CD4-positive, alpha-beta T cell treated with Interleukin-6 at 100 ng/mL for 8 hours (primary cell): ENCODE measurements at places on chromosomes 1 and 21.
A peak's percentile ranks its signal among the peaks of the same experiment; 100 is the strongest.

DNA sequence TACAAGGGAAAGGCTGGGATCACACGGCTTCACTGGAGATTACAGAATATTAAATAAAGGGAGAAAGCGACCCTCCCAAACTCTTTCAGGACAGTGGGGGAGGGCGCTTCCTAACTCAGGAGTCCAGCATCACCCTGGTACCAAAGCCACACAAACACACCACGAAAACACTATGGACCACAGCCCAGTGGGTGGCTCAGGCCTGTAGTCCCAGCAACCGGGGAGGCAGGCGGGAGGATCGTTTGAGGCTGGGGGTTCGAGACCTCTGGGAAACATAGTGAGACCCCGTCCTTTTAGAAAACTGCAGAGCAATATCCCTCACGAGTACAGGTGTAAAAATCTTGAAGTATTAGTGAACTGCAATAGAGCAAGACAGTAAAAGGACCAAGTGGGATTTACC is 16.0 kb downstream of the TRIM11 start:
- no peak for DNase-seq

DNA sequence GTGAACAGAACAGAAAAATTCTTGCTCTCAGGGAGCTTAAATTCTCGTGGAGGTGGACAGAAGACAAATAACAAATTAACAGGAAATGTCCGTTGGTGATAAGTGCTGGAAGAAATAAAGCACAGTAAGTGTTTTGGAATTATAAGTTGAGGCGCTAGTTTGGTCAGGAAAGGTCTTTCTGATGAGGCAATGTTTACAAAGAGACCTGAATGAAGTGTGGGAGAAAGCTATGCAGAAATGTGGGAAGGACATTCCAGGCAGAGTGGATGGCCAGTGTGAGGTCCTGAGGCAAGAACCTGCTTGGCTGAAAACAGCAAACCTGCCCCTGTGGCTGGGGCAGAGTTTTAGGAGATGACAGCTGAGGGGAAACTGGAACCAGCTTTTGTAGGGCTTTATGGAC is 23.3 kb downstream of the NGF start:
- no peak for DNase-seq

GRCh38 chr1:53125623-53126360 is 16.6 kb downstream of the SLC1A7 start:
- DNase-seq, result no peak

GRCh38 chr1:169090900-169091311 is 15.6 kb upstream of the ATP1B1 start:
- DNase-seq, result no peak

DNA sequence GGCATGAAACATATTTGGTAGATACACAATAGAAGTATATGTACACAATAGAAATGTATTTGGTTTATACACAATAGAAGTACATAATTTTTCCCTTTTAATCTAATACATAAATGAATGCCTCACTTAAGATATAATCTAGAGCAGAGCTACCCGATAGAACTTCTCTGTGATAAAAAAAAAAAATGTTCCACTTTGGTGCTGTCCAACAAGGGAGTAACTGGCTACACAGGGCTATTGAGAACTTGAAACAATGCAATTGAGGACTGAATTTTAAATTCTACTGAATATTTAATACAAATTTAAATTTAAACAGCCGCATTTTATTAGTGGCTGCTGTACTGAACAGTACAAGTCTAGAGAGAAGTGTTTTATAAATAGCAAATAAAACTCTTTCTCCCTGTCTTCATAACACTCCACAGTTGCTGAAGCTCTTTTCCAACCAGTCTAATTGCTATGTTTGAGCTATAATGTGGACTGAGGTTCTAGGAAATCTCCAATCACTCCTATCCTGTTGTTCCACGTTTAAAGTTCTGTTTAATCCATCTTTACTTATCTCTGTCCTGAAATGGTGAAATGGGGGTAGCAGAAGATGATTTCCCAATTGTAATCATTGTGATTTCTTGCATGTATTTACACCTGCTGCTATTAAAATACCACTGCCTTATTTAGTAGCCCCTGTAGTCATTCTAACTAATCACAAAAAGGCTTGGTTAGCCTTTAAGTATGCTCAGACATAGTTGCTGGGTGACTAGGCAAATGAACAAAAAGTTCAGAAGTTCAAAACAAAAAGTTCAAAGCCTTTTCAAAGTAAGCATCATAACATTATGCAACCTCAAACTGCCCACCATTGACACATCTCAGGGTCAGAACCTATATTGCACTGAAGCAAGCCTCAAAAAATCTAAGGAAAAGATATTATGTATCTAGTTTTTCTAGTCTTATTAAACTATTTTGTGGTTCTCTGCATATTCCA is 192.3 kb upstream of the C1orf87 start:
- no peak for DNase-seq

DNA sequence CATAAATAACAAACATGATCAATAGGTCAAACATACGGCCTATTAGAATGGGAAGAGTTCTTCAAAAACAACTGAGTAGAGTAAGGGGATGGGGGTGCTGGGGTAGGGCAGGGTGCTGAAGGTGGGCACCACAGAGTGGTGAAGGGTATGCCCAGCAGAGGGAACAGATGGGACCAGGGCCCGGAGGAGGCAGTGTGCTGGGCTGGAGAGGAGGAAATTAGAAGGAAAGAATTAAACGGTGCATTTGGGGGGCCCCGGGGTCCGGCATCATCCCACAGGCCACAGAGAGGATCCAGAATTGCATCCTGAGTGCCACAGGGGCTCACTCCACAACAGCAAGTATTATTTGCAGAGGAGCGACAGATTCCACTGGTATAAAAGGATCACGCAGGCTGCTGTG is 94.5 kb downstream of the GLIS1 start:
- DNase-seq, result no peak

- no peak for DNase-seq
Measured at GRCh38 chr1:226092965-226093364, 30.4 kb downstream of the H3-3A start.

- DNase-seq, result no peak
Measured at GRCh38 chr1:93502571-93502970, 54.7 kb downstream of the FNBP1L start.

- no peak for DNase-seq
Measured at GRCh38 chr1:60797351-60797750, 285.0 kb upstream of the NFIA start.

- no peak for DNase-seq
Measured at GRCh38 chr1:28913786-28914227, 562 bp upstream of the EPB41 start.

- no peak for DNase-seq
Measured at GRCh38 chr1:230084408-230085177, 17.6 kb downstream of the GALNT2 start.

- no peak for DNase-seq
Measured at GRCh38 chr1:236913371-236914037, 90.7 kb downstream of the MT1HL1 start.

- DNase-seq, result no peak
Measured at GRCh38 chr1:4394366-4394765, 260.0 kb upstream of the AJAP1 start.

- DNase-seq, result no peak
Measured at GRCh38 chr1:11938722-11939526, 4.4 kb downstream of the PLOD1 start.

DNA sequence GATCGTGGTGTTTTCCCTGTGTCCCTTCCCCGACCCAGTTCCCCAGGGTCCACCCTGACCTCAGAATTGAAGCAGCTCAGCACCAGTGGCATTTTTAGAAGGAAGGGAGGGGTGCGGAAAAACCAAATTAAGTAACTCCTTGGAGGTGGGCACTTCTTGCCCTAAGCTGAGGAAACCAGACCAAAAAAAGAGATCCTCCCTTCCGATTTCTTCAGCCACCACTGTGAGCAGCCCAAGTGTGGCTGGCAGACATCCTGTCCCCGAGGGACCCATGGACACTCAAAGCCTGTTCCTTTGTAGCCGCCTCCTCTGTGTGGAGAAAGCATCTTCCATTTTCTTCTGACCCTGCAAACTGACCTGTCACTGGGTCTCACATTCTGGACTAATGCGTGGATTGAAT is 31.3 kb downstream of the KIRREL1 start:
- no peak for DNase-seq

DNA sequence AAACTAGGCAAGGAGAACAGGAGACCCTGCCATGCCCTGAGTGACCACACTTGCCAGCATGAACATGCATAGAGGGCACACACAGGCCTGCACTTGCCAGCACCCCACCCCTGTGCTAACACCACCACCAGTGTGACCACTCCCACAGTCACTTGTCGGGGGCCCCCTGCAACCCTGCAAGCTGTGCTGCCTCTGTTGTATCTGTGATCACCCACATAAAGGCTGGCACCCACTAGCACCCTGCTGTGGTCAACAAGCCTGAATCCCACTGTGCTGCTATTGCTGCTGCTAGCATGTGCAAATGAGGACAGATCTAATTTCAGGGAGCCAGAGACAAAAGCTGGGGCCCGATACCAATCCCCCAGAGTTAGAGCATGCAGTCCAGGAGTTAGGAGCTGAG is 217.7 kb downstream of the GIPC2 start:
- DNase-seq, result no peak

DNA sequence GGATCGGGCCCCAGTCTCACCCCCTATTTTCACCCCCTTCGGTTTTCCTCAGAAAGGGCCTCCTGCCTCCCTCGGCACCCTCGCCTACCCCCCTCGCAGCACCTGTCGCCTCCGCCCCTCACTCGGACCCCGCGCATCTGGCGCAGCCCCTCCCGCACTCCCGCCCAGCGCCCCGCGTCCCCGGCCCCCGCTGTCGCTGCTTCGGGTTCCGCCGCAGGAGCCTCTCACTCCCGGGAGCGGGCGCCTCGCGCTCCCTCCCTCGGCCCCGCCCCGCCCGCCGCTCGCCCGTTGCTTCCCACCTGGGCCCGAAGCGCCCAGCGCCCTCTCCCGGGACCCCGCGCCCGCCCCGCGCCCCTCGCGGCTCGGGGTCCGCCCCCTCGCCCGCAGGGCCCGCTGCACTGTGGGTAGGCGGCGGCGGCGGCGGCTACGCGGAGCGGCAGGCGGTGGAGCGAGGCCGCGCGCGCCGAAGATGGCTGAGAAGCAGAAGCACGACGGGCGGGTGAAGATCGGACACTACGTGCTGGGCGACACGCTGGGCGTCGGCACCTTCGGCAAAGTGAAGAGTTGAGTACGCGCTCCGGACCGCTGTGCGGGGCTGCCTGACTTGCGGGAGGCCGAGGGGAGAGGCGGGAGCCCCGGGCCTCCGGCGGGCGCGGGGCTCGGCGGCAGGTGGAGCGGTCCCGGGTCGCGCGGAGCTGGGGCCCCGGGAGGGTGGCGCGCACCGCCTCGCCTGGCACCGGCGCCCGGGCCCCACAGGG is at the start of gene PRKAA2:
Gene PRKAA2, plus strand, starts transcription at position 396 of the 758 bp plus-strand sequence. Its CDS starts 74 bp downstream, at position 470.
- no peak for DNase-seq

DNA sequence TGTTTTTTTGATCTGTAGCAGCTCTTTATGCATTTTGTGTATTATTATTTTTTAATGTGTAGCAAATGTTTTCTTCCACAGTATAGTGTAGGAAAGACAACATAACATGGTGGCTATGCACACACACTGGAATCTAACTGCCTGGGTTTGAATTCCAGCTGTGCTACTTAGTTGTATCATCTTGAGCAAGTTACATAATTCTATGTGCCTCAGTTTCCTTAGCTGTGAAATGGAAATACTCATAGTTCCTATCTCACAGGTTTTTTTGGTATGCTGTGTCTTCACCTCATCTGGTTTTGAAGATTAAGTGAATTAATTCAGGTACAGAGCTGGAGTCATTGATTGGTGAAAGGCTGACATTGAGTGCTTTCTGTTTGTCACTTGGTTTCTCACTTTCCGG is 1.2 kb upstream of the IARS2 start:
- DNase-seq, result no peak

DNA sequence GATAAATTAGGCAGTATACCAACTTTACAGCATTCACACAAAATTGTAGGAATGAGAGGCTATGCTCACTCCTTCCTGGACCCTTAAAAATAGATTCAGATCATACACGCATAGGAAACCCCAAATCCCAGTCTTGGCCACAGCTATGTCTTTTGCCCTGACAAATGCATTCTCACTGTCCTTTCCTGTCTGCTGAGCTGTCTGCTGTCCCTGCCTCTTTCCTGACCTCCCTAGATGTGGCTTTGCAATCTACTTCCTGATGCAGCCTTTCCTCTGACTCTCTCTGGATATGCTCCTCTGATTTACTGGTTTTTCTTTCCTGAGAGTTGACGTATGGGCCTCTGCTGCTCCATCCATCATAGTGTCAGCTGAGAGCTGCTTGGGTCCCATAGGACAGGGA is 59.8 kb upstream of the SLC35F3 start:
- DNase-seq, result no peak

GRCh38 chr1:3498246-3498930 is 43.9 kb downstream of the ARHGEF16 start:
- no peak for DNase-seq

- no peak for DNase-seq
Measured at GRCh38 chr21:34509151-34509550, 2.9 kb downstream of the KCNE1 start.

- DNase-seq, result no peak
Measured at GRCh38 chr21:32777269-32777668, 5.7 kb upstream of the PAXBP1 start.

- peak; percentile 8 for DNase-seq
Measured at GRCh38 chr1:94418664-94419655, 771 bp downstream of the ABCD3 start.

DNA sequence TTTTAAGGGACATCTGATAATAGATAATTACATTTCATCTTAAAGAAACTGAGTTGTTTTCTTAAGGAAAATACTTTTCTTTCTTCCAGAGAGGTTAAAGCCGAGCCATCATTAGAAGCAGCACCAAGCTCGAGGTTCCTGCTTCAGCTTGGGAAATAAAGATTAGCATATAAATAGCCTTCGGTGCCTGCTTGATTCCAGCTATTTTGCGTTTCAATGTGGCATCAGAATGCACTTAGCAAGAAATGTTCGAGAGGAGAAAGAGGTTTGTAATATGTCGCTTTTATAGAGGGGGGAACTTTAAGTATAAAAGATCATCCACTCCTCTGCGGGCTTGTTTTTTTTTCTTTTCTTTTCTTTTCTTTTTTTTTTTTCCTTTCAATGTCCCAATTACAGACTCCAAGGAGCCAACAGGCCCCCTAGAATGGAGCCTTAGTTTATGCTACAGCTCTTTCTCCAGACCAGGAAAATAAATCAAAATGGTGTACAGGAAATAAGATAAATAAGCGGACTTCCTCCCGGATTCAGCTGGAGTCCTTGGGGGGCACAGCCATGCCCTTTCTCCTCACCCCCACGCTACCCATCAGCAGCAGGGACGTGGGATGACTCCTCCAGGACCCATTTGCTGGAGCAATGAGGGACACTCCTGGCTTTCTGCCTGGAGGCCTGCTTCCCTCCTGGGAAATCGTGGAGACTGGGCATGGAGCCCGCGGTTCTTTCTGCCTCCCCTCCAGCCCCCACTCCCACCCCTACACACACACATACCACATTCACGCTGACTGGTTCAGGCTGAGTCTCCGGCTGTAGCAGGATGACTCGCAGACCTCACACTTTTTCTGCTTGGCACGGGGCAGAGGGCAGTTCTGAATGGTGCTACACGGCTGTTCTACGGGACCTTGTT is 131.6 kb downstream of the RRAGC start:
- no peak for DNase-seq

GRCh38 chr21:41201385-41201784 is 33.4 kb downstream of the BACE2 start:
- no peak for DNase-seq

- DNase-seq, result no peak
Measured at GRCh38 chr1:235972311-235972689, 92.6 kb downstream of the NID1 start.
